ENCODE measurements at places on chromosomes 3 and 15.

DNA sequence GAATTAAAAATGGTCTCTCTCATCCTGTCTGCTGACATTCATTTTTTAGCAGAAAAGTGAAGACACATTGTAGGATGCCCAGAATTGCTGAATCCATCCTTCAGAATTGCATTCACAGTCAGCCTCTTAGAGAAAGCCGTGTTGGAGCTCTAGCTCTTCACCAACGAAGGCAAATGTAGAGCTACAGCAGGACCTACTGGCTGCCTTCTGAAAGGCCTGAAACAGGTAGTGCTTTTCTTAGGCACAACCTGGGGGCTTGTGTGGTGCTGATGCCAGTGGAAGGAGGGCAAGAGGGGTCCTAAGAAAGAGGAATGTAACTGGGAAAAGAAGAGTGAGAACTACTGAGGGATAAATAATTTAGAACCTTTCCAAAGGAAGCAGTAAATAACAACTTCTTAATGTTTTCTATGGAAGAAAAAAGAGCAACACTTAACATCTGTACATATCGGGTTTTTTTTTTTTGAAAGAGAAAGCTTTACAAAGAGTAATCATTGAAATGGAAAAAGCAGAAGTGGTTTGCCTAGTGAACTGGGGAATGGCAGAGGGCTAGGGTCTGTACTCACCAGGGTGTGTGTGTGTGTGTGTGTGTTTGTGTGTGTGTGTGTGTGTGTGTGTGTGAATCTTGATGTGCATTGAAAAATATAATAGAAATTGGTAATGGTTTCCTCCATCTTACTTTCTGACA, 297.8 kb downstream of the SATB1 start:
- DNase-seq: no peak

GRCh38 chr3:88147261-88147660, 2.5 kb upstream of the C3orf38 start:
- no peak for DNase-seq

- peak; percentile 3 for DNase-seq
Observed at GRCh38 chr3:140863580-140864009, 78.0 kb upstream of the SLC25A36 start.

- DNase-seq: no peak
Observed at GRCh38 chr3:144593881-144594280, 622.3 kb downstream of the DIPK2A start.

DNA sequence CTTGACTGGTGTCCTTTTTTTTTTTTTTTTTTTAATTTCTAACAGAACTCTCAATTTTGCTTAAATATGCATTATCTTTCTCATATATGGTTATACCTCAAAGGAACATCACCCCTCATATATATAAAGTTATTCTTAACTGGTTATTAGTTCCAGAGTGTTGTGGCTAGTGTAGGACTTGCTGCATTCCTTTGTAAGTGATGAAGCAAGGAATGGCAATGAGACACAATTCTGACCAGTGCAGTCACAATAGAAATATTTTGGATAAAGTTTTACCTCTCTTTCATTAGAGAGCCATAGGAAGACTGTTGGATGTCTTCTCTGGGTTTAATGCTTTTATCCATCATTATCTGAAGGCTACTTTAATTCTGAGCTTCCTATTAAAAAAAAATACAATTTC, 75.5 kb upstream of the CBLB start:
- no peak for DNase-seq

DNA sequence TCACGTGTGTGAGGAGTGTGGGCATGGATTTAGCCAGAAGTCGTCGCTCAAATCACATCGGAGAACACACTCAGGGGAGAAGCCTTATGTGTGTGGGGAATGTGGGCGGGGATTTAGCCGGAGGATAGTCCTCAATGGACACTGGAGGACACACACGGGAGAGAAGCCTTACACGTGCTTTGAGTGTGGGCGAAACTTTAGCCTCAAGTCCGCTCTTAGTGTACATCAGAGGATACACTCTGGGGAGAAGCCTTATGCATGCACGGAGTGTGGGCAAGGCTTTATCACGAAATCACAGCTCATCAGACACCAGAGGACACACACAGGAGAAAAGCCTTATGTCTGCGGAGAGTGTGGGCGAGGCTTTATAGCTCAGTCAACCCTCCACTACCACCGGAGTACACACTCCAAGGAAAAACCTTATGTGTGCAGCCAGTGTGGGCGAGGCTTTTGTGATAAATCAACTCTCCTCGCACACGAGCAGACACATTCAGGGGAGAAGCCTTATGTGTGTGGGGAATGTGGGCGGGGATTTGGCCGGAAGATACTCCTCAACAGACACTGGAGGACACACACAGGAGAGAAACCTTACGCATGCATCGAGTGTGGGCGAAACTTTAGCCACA, 28.1 kb downstream of the ZNF589 start:
- no peak for DNase-seq

- no peak for DNase-seq
Observed at GRCh38 chr3:157083824-157084223, 76.1 kb downstream of the CCNL1 start.

DNA sequence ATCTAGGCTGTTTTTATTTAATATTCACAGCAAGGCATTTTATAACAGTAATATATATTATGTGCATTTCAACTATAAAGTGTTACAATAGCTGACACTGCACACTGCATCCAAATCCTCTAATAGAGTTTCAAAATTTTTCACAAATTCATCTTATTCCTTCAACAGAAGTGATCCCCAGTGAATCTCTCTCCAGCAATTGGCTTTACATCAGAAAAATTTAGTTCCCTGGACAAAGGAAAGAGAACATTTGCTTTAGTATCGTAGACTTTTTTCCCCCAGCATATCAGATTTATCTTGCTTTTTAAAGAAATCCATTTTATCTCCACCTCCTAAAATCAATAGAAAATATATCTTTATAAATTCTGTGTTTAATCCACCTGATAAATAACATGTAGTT, 868.6 kb downstream of the TBL1XR1 start:
- no peak for DNase-seq

- no peak for DNase-seq
Observed at GRCh38 chr3:126340081-126340511, 17.1 kb downstream of the KLF15 start.

GRCh38 chr15:66737243-66738010, 35.4 kb downstream of the SMAD6 start:
- DNase-seq: no peak

GRCh38 chr15:60469893-60470641, 8.9 kb downstream of the ICE2 start:
- DNase-seq: no peak

DNA sequence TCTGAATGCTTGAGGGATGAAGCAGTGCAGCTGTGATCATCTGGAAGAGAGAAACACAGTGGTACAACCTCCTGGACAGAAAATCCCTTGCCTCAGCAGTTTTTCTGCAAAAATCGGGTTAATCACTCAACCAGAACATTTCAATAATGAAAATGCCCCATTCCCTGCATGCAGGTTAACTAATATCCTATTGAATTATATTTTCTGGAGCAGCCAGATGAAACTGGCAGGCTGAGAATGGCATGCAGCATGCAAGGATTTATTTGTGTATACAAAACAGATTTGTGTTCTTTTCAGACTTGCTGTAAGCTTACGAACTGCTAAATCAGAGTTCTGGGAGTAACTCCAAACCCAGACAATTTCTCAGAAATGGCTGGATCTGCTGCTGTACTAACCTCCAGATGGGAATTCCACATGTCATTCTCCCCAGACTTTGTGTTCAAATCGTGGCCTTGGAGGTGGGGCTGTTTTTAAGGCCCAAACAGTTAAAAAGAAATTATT, 39.1 kb downstream of the SLC9A9 start:
- no peak for DNase-seq

DNA sequence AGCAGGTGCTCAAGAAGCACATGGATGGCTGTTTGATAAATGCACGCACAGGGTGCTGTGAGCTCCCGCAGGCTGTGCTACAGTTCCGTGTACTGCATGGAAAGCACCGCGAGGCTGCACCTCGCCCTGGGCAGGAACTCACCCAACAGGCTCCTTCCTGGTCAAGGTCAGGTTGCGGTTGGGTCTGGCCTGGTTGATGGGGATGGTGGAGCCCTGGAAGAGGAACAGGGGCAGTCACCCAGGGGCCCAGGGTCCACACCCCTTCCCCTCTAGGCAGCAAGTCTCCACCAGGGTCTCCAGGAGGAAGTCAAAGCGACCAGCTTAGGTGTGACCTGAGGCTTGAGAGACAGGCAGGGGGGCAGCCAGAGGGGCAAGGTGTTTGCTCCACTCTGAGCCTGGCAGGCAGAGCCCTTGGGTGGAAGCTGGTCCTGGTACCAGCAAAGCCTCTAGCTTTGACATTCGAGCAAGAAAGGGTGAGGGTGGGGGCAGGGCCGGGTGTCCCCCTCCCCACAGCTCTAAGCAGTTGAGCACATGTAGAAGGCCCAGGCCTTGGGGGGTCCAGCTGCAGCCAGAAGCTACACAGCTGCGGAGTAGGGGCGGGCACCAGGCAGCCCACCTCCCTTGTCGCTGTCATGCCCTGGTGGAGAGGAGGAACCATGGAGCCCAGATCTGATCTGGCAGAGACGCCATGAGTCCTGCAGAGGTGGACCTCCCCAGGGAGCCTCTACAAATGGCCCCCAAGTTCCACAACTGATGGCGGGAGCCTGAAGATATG, 46.3 kb upstream of the SLC41A3 start:
- DNase-seq: no peak

DNA sequence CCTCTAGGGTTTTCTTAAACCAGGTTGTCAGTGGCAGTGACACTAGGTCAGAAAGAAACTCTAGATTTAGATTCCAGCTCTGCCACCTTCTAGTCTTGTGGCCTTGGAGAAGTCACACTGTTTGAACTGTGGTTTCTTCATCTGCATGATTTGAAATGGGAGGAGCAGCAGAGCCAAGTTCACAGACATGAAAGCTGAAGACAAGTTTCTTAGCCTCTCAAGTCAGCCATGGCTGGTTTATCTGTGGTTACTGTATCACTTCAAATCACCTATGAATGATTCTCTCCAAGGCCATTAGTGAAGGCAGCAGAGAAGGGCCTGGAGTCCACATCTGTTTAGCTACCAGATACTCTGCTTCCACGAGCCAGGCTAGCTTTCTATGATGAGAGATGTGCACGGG, 15.6 kb downstream of the CLEC3B start:
- DNase-seq: no peak

GRCh38 chr15:87118846-87119245, 1039.2 kb downstream of the AGBL1 start:
- DNase-seq: no peak

GRCh38 chr15:94576889-94577533, 345.6 kb downstream of the MCTP2 start:
- no peak for DNase-seq

DNA sequence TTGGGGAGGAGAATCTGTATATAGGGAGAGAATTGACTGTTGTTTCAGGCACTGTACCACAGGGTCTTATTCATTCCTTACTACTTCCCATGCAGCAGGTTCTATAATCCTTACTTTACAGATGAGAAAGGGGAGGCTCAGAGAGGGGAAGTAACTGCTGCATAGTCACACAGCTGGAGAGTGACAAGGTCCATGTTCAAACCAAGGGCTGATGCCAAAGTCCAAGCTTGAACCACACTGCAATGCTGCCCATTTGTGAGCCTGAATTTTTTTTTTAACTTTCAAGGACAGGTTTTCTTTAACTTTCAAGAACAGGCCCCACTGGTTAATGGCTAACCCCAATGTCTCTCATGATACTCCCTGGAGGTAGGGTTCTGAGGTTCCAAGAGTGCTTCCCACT, 26.2 kb downstream of the RBP2 start:
- DNase-seq: no peak

DNA sequence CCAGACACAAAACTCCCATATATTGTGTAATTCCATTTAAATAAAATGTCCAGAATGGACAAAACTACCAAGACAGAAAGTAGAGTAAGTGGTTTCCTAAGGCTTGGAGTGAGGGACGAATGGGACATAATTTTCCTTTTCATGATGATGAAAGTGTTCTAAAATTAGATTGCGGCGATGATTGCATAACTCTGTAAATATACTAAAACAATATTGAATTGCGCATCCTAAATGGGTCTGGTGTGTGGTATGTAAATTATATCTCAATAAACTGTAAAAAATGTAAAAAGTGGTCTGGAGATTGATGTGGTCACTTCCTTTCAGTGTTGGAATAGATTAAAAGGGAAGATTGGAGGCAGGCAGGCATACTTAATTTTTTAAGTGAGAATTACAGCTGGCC, 105.9 kb upstream of the KCNAB1 start:
- DNase-seq: no peak

DNA sequence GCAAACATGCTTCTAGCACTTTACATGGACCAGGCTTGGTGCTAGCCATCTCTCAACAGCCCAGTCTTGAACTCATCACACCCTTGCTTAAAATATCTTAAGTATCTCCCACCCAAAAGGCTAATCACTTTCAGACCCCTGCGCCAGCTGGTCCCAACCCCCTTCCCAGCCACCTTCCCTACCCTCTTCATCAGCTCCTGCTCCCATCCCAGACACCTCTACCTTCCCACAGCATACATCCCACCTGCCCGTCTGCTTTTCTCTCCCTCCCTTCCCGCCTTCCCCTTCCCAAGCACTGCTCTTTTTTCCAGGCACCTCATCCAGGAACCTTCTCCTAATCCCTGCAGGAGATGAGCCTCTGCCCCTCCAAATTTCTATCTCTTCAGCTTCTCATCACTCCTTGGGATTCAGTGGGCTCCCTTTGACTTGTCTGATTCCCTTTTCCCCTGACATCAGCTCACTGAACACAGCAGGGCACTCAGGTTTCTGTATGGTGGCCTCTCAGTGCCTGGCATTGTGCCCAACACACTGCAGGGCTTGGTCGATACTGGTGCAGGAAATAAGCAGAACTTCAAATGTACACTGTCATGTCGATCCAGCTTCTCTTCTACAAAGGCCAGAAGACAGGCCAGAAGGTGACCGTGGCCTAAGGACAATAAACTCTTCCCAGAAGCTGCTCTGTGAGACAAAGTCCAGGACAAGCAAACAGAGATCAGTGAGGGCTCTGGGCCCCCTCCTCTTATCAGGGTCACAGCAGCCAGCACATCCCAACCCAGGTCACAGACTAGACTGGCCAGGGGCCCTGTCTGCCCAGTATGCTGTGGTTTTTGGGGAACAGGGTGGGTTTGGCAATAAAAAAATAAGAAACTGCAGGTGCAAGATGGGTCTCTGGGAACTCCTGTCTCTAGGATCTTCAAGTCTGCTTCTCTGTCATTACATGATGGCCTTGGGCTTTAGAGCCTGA, 2.2 kb upstream of the ITIH1 start:
- no peak for DNase-seq

DNA sequence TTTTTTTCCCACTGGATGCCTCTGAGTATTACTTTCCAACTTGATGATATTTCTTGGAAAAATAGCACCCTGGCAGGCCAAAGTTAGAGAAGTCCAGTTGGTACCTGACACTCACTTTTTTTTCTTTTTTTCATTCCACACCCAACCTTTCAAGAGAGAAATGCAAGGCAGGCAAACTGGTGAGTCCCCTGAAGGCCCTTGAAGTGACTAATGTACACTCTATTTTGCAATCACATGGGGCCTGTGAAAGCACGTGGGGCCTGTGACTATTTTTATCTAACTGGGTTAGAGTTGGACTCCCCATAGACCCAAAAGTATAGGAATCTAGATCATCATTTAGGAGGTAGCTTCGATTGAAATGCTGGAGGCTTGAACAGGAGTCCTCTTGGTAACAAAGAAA, 316.7 kb downstream of the CHL1 start:
- no peak for DNase-seq

GRCh38 chr3:51386159-51386851, 1.2 kb downstream of the MANF start:
- no peak for DNase-seq
